ENCODE measurements at places on chromosomes 2 and 18.

GRCh38 chr18:72640557-72640956 lies 96.4 kb upstream of the CBLN2 start:
- no peak for DNase-seq

- no peak for DNase-seq
Measured at GRCh38 chr18:11047817-11048216, 101.6 kb downstream of the PIEZO2 start.

DNA sequence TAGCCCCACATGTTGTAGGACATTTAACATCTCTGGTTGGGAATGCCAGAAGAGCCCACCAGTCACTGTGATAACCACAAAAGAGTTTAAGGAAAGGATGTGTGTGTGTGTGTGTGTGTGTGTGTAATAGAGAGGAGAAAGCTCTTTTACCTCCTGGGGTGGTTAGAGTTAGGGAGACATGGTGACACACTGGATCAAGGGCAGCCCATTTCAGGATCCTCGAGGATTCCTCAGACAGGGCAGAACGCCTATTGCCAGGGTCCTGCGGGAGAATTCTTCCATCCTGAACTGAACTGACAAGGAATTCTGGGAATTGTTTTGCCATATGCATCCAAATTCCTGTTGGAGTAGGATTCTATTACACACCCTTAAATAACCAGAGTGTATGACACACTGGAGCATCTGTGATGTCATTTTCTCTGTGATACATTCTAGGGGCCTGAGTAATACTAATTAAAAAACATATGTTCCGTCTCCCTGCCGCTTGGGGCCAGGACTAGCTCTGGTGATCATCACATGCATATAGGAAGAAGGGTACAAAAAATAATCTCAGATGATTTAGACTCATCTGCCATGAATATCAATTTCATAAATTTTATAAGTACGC lies 156.4 kb upstream of the MMADHC start:
- no peak for DNase-seq

- no peak for DNase-seq
Measured at GRCh38 chr2:175030380-175031271, 25.4 kb upstream of the CHN1 start.

DNA sequence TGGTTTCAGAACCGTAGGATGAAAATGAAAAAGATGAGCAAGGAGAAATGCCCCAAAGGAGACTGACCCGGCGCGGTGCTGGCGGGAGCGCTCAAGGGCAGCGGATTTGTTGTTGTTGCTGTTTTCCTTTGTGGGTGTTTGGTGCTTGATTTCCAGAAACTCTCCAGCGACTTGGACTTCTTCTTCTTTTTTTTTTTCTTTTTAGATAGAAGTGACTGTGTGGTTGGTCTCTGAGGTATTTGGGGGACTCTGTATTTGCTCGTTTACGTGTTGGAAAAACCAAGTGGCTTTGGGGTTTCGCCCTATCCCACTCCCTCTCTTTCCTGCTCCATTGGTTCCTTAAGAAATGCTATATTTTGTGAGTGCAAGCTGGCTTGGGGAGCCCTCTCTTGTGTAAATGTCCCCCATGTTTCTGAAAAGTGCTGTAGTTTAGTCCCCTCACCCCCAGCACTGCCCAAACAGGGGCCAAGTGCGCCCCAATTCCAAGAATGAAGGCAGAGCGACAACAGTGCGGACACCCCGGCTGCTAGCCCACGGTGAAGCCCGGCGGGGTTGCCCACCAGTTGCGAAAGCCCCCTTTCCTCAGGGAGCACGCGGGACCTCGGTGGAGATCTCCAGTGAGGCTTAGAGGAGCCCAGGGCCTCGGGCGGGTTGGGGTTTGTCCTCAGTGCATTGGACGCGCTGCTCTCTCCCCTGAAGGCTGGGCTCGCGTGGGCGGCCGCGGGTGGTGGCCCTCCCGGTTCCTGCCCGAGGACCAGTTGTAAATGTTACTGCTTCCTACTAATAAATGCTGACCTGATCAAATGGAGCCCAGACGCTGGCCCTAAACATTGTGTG lies 1.8 kb downstream of the HOXD9 start:
- no peak for DNase-seq

DNA sequence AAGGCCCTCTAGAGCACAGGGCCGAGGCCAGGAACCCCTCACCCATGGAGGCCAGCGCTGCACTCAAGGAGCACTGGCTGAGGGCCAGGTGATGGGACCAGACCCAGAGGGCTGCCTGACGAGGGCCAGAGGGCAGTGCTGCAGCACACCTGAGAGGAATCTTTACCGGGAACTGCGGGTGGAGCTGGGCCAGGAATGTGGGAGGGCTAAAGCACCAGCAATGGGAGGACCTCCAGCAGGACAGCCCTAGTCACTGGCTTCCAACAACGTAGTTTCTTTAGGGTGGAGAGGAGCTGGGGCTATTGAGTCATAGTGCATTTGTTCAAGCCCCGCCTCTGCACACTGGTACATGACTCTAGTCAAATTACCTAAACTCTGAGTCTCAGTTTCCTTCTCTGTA lies 143.4 kb downstream of the TMEM17 start:
- no peak for DNase-seq

DNA sequence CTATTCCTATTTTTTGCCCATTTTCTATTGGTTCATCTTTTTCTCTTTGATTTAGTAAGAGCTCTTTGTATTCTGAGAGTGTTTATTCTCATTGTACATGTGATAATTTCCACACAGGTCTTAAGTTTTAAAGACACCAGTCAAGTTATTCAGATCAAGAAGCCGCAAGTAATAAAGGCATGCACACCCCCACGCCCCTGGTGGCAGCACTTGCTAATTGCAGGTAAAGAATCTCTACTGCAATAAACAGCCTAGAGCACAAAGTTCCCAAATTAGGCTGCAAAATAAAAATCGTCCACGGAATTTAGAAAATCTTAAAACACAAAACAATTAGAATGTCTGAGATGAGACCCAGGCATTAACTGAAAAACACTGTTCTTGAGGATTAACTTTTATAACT lies 45.2 kb downstream of the ST3GAL5 start:
- DNase-seq: no peak

- no peak for DNase-seq
Measured at GRCh38 chr2:224058048-224058775, 19.1 kb upstream of the SERPINE2 start.

DNA sequence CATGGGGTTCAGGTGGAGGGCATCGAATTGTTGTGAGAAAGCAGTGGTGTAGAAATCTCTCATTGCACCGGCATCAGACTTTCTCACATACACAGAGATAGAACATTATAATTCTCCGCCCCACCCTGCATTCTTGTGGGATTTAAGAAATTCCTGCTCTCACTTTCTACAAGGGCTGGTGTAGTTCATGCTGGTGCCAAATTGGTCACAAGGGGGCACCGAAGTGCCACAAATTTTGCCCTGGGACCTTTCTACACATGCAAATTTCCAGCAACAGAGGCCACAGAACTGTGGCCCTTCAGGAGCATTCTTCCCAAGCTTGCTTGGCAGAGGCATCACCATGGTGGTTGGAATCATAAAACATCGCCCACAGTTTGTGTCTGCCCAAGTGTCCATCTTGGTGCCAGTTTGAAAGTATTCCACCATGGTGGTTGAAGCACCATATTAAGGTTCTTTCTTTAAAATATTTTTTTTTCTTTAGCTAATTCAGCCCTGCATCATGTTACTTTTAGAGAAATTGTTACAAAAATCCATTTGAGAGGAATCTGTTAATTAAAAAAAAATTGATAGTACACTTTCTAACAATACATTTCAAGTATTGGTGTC lies 521.2 kb upstream of the FANCL start:
- DNase-seq: no peak

GRCh38 chr2:176554101-176555048 lies 285.1 kb downstream of the MTX2 start:
- DNase-seq: no peak

- DNase-seq: no peak
Measured at GRCh38 chr2:33411765-33412164, 64.7 kb upstream of the RASGRP3 start.

DNA sequence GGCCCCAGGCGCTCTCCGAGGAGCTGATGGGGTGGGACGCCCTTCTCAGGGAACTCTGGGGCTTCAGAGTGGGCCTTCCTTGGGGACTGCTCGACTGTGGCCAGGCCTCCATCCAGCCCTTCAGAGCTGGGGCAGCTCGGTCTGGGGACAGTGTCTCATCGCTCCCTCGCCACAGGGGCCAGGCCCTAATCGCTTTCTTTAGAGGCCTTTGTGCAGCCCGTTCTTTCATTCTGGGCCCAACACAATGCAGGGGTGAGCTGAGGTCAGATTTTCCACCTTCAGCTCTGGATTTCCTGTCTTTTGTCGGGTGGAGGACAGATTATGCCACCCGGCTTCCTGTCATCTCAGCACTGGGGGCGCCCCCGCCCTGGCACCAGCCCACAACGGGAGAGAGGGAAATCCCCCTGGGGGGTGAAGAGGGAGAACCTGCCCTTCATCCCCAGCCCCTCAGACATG lies 25.2 kb downstream of the MYCN start:
- peak; percentile 4 for DNase-seq

GRCh38 chr2:72994991-72995380 lies 76.5 kb downstream of the SFXN5 start:
- no peak for DNase-seq

Data from stimulated activated CD8-positive, alpha-beta memory T cell treated with anti-CD3 and anti-CD28 coated beads, Interleukin-15, amount 100 ng/mL, for 1 hour (primary cell).